Cardiac muscle cell (in vitro differentiated cells and primary cell): ENCODE measurements at places on chromosomes 4 and X. TPM values are rescaled to one million over a fixed set of nuclear protein-coding genes. Genes with fewer than 3 reads are reported as not detected.

The CHRNA9 gene
- total RNA-seq: not detected in 2 replicates

The NWD2 gene
- 0.06 TPM in 1 of 2 replicates, not detected in the other for total RNA-seq

The GAGE10 gene
- not detected in 2 replicates for total RNA-seq

DNA sequence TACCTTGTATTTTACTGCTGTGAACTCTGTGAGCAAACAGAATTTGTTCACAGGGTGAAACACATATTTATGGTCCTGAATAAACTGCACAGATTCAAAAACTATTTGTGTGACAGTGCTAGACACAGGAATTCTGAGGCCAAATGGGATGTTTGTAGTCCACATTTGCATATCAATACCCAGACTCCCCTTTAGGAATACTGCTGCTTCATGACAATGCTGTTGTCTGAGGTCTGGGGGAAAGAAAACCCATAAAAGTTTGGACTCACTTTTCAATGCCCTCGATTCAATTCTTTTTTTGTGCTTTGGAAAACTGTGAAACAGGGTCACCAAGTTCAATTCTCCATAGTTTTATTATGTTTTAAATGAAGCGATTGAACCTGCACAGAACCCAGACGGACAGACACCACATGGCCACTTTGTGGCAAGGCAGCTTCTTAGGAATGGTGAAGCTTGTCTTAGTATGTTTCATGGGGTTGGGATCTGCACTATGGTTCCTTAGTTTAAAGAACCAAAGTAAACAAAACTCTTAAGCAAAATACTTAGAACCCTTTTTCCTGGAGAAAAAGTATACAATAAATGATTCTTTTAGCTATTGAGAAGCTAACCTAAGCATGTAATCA is 92.3 kb upstream of the MAD2L1 start:
- H3K27me3 ChIP-seq: no peaks in the 10 kb centered on the region
- H3K27ac ChIP-seq: no peak overlapping the region
- DNase-seq: no peak
- no peaks in the 10 kb centered on the region for H3K36me3 ChIP-seq
- H3K4me1 ChIP-seq: no peaks in the 10 kb centered on the region

The TASL gene
- total RNA-seq: not detected in 2 replicates

The GRID2 gene
- 0.12 and 0.81 TPM in 2 replicates for total RNA-seq

- H3K27ac ChIP-seq: no peak overlapping the region
- peaks cover 3% of the 10 kb centered on the region for H3K36me3 ChIP-seq
- no peaks in the 10 kb centered on the region for H3K27me3 ChIP-seq
- no peak overlapping the region for H3K4me3 ChIP-seq
- no peaks in the 10 kb centered on the region for H3K4me1 ChIP-seq
Observed at GRCh38 chrX:41596596-41596995, 92.2 kb upstream of the GPR34 start.

DNA sequence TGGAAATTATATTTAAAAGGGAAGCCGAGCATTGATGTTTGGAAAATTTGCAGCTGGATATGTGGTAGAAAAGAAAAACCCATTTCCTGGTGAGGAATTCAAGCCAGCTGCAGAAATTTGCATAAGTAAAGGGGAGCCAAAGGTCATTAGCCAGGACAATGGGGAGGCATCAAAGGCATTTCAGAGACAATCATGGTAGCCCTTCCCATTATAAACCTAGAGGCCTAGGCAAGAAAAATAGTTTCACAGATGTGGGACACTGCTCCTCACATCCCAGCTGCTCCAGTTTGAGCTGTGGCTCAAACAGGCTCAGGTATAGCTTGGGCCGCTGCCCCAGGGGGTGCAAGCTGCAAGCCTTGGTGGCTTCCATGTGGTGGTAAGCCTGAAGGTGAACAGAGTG is 35.8 kb downstream of the NAP1L3 start:
- no peak for DNase-seq
- no peaks in the 10 kb centered on the region for H3K27me3 ChIP-seq
- no peaks in the 10 kb centered on the region for H3K4me1 ChIP-seq
- no peak overlapping the region for H3K27ac ChIP-seq
- H3K36me3 ChIP-seq: no peaks in the 10 kb centered on the region
- no peak overlapping the region for H3K4me3 ChIP-seq

DNA sequence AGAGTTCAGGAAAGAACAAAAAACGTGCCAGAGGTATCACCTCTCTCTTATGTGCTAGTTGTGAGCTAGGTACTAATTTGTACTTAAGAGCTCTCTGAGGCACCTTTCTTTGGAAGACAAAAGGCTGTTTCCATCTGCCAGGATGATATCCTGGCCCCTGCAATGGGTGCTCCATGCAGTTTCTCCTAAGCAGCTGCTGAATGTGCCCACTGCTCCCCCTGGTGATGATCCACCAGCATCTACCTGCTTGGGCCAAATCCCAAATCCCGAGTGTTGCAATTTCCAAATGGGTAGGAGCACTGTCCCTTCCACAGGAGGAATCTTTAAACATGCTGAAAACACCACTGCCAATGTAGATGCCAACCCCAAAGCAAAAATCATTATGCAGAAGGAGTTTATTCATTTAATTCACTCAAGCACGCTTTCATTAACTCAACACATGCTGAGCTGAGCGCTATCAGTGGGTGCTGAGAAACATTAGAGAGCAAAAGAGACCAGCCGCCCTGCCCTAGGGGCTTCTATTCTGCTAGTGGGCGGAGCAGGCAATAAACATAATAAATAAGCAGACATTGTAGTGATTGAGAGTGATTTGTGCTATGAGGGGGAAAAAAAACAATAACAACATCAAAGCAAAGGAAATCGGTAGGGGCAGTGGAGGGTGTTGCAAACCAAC is 69.6 kb upstream of the C4orf50 start:
- peak; percentile 16 for DNase-seq
- no peaks in the 10 kb centered on the region for H3K4me1 ChIP-seq
- H3K4me3 ChIP-seq: no peak overlapping the region
- H3K27ac ChIP-seq: no peak overlapping the region
- no peaks in the 10 kb centered on the region for H3K36me3 ChIP-seq

DNA sequence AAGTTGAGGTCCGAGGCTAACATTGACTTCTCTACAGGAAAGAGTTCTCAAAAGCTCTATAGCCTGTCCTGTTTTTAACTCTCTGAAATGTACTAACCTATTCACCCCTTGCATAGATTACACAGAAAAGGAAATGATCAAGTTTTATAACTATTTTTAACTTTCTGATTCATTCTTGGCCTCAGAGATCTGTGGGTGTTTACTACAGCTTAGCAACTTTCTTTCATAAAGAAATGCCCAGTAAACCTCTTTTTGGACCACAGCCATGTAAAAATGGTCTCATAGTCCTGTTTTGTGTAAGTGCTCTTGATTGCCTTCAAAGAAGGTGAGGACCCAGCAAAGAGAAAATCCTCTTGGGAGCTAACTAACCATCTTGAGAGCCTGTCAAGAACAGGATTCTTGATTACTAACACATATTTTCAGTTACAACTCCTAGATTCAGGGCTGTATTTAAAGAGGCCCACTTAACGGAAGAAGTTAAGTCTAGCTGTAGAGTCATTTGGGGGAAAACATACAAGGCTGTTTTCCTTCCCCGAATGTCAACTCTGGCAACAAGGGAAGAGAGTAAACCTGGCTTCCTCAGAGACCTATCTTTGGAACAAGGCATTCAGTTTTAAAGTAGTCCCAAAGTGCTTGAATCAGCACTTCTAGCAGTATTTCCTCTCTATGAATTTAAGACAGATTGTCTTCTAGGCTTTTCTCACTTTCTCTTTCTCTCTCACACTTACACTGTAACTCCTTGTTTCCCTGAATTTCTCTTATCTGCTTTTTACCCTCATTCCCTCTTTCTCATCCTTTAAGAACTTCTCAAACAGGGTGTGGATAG is 78.2 kb downstream of the IL21 start:
- H3K27ac ChIP-seq: no peak overlapping the region
- H3K27me3 ChIP-seq: no peaks in the 10 kb centered on the region
- no peak overlapping the region for H3K4me3 ChIP-seq
- peaks cover 2% of the 10 kb centered on the region for H3K4me1 ChIP-seq
- no peaks in the 10 kb centered on the region for H3K36me3 ChIP-seq

The MAGEA2B gene
- not detected in 2 replicates for total RNA-seq

- no peaks in the 10 kb centered on the region for H3K36me3 ChIP-seq
- H3K4me3 ChIP-seq: no peak overlapping the region
- DNase-seq: no peak
- H3K27me3 ChIP-seq: no peaks in the 10 kb centered on the region
- no peak overlapping the region for H3K27ac ChIP-seq
Observed at GRCh38 chr4:133096972-133097371, 52.1 kb upstream of the PCDH10 start.

DNA sequence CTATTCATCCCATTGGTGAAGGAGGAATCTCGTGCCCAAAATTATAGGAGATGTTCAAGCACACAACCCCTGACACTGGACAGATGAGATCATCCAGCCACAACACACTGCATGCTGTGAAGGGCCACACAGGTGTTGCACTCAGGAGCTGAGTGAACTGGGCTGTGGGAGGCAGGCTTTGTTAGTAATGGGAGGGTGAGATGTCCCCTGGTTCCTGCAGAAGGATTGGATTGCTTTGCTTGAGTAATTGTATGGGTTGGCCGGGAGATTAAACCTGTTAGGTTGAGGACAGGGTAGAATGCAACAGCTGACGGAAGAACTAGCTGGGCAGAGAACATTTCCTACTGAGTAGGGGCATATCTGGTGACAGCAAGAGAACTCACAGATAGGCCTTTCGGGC is 152.2 kb downstream of the TACR3 start:
- H3K27me3 ChIP-seq: no peaks in the 10 kb centered on the region
- no peak overlapping the region for H3K4me3 ChIP-seq
- H3K36me3 ChIP-seq: no peaks in the 10 kb centered on the region
- H3K27ac ChIP-seq: no peak overlapping the region
- no peak for DNase-seq

The ART3 gene
- 2.0 and 3.2 TPM in 2 replicates for total RNA-seq

- DNase-seq: no peak
- H3K27me3 ChIP-seq: no peaks in the 10 kb centered on the region
- H3K27ac ChIP-seq: no peak overlapping the region
- H3K36me3 ChIP-seq: no peaks in the 10 kb centered on the region
- H3K4me1 ChIP-seq: no peaks in the 10 kb centered on the region
Observed at GRCh38 chr4:179486570-179487335, 2044.5 kb upstream of the AGA start.

DNA sequence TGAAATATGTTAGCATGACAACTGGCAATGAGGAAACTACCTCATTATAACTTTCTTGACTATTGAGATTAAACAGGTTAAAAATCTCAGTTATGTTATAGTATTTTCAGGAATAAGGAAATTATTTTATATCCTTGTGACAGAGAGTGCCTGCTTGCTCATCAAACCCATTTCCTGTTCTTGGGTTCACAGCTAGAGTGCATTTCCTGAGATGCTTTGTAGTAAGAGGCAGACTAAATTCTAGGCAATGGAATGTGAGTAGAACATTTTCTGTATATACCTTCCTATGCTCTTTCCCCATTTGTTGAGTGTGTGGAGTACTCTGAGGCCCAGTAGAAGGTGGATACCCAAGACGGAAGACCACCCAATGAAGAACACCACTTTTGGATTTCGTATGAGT is 96.9 kb upstream of the CASK start:
- H3K27me3 ChIP-seq: no peaks in the 10 kb centered on the region
- H3K36me3 ChIP-seq: no peaks in the 10 kb centered on the region
- no peaks in the 10 kb centered on the region for H3K4me1 ChIP-seq
- no peak overlapping the region for H3K4me3 ChIP-seq

DNA sequence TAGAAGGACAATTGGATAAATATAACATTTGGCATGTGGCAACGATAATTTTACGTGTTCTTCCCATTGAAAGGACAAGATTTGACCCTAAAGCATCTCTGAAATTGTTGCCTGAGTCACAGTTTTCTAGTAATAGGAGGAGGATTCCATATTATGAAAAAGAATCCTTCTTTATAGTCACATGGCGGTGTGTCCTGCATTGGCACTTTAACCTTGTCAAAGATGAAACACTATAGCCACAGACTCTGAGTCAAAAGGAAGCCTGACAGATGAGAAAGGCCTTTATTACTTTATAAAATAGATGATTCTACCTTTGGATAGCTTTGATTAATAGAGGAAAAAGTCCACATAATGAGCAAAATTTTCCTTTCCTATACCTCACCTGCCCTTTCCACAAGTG is 11.5 kb downstream of the LNX1 start:
- DNase-seq: no peak
- H3K4me1 ChIP-seq: peaks cover 3% of the 10 kb centered on the region
- no peak overlapping the region for H3K27ac ChIP-seq
- H3K4me3 ChIP-seq: no peak overlapping the region

DNA sequence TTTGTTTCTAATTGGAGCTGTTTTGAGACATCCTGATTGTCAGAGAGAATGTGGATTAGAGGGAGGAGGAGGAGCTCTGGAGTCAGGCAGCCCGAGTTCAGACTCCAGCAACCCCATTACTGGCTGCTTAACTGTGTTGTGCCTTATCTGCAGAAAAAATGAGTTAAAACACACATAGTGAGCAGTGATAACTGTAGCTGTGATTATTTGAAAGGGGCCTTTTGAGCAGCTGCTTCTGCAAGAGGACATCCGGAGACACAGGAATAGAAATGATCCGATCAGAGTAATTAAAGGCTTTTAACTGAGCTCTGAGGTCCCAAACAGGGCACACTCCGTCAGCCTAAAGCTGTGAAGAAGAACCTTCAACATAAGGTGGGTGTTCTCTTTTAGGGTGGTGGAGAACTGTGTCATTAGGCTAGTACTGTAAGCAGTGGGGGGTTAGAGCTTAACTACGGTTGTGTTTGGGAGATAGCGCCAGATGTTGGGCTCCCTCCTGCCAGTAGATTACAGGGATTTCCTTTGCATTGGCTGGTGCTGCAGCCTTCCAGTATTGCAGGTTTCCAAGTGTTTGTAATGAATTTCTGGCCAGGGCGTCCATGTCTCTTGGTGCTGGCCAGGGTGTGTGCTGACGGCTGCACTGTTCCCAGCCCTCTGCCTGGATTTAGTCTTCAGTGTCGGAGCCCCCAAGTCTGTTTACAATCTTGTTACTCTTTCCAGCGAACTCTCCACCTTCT is 24.3 kb downstream of the ADD1 start:
- no peaks in the 10 kb centered on the region for H3K36me3 ChIP-seq
- no peaks in the 10 kb centered on the region for H3K27me3 ChIP-seq
- peaks cover 78% of the 10 kb centered on the region for H3K4me1 ChIP-seq
- H3K27ac ChIP-seq: peak overlapping the region; percentile 68

GRCh38 chrX:135431886-135432285 is 10.1 kb downstream of the SMIM10L2A start:
- no peaks in the 10 kb centered on the region for H3K36me3 ChIP-seq
- no peaks in the 10 kb centered on the region for H3K27me3 ChIP-seq
- DNase-seq: no peak
- no peaks in the 10 kb centered on the region for H3K4me1 ChIP-seq
- H3K4me3 ChIP-seq: no peak overlapping the region
